ENCODE measurements at places on chromosomes 2 and 18. TPM values are rescaled to one million over a fixed set of nuclear protein-coding genes. Genes with fewer than 3 reads are reported as not detected.

DNA sequence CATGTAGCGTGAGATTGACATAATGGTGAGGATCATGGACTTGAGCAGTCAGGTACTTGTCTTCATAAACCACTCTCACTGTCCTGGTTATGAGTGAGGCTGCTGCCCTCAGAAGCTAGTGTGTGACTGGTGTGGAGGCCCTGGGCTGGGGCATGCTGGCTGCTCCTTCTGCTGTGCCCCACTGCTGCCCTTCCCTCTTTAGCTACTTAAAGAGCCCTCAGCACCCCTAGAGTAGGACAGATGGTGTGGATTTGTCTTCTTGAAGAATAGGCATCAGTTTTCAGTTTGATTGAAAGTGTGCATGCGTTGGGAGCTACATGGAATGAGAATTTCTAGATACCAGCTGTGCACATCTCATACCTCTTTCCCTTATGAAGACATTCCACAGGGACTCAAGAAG, 15.4 kb downstream of the CPLX4 start:
- H3K4me1 ChIP-seq, result no peaks in the 10 kb centered on the region
- no peaks in the 10 kb centered on the region for H3K36me3 ChIP-seq
- peaks cover 16% of the 10 kb centered on the region for H3K27me3 ChIP-seq
- H3K27ac ChIP-seq, result no peak overlapping the region

- H3K36me3 ChIP-seq, result peaks cover 4% of the 10 kb centered on the region
- no peak overlapping the region for H3K4me3 ChIP-seq
- H3K27me3 ChIP-seq, result peaks cover 10% of the 10 kb centered on the region
- DNase-seq, result peak; percentile 47
- no peak overlapping the region for H3K27ac ChIP-seq
- H3K4me1 ChIP-seq, result peaks cover 28% of the 10 kb centered on the region
These were observed 33.7 kb upstream of the RNF152 start for GRCh38 chr18:61926532-61926931.

DNA sequence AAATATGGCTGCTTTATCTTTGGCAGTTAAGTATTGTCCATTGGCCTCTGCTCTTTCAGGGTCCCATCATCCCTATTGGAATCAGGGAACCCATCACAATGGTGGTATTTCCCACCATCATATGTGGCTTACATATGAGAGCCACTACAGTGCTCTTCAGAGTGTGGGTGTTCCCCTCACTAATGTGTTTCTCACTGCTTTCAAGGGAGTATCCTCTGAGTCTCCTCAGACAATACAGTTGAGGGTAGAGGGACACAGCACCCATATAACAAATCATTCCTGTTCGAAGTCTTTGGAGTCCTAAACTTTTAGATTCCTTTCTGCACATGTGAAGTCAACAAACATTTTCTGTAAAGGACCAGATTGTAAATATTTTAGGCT, 48.8 kb upstream of the DNAJC10 start:
- H3K27ac ChIP-seq, result no peak overlapping the region
- peaks cover 9% of the 10 kb centered on the region for H3K27me3 ChIP-seq
- no peak for DNase-seq
- H3K4me1 ChIP-seq, result no peaks in the 10 kb centered on the region
- H3K36me3 ChIP-seq, result no peaks in the 10 kb centered on the region

The SERPINB4 gene
- not detected for total RNA-seq

DNA sequence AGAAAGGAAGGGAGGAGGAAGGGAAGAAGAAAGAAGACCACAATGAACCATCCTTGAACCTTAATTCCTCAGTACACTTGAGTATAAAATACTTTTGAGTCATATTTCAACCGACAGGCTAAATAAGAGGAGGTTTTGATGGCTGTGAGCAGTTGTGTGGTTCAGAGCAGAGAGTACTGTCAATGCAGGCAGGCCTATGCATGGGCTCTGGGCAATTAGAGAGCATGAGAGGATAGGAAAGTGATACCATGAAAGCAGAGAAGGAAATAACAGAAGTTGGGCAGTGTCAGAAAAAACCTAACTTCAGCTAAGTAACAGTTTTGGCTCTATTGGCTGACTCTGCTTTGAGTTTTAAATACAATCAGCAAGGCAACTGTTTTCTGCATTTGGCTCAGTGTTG, 123.6 kb upstream of the STK17B start:
- H3K27me3 ChIP-seq, result no peaks in the 10 kb centered on the region
- H3K36me3 ChIP-seq, result peaks cover 4% of the 10 kb centered on the region
- no peak for DNase-seq

The GPR45 gene
- not detected for total RNA-seq

DNA sequence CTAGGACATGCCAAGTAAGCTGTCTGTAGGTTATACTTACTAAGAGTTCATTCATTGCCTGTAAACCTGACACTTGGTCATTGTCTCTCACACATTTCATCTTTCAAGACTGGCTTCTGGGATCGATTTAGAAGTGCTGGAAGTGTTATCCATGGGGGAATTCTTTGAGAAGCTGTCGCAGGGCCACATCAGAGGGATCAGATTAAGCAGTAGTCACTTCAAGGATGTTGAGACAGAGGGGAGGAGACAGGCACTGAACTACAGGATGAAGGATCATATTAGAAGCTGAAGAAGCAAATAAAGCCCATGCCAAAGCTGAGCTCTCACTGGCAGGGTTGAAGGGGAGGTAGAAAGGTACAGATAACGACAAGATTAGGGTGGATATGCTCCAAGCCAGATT, 49.0 kb downstream of the CDK15 start:
- peaks cover 12% of the 10 kb centered on the region for H3K4me1 ChIP-seq
- H3K27me3 ChIP-seq, result peaks cover 30% of the 10 kb centered on the region
- H3K27ac ChIP-seq, result no peak overlapping the region
- DNase-seq, result no peak

The FRZB gene
- total RNA-seq, result not detected

The IGFBP2 gene
- total RNA-seq, result 10.3 TPM

GRCh38 chr2:140472676-140473075, 1658.1 kb downstream of the LRP1B start:
- H3K27me3 ChIP-seq, result no peaks in the 10 kb centered on the region
- H3K27ac ChIP-seq, result no peak overlapping the region
- no peaks in the 10 kb centered on the region for H3K36me3 ChIP-seq
- DNase-seq, result no peak
- no peak overlapping the region for H3K4me3 ChIP-seq
